ENCODE measurements at places on chromosomes 6 and 20.

- H3K4me3 ChIP-seq, result no peak overlapping the region
- H3K27ac ChIP-seq, result no peak overlapping the region
- DNase-seq, result no peak
- peaks cover 14% of the 10 kb centered on the region for H3K36me3 ChIP-seq
These were observed 119.9 kb downstream of the SULF2 start for GRCh38 chr20:47665221-47665991.

DNA sequence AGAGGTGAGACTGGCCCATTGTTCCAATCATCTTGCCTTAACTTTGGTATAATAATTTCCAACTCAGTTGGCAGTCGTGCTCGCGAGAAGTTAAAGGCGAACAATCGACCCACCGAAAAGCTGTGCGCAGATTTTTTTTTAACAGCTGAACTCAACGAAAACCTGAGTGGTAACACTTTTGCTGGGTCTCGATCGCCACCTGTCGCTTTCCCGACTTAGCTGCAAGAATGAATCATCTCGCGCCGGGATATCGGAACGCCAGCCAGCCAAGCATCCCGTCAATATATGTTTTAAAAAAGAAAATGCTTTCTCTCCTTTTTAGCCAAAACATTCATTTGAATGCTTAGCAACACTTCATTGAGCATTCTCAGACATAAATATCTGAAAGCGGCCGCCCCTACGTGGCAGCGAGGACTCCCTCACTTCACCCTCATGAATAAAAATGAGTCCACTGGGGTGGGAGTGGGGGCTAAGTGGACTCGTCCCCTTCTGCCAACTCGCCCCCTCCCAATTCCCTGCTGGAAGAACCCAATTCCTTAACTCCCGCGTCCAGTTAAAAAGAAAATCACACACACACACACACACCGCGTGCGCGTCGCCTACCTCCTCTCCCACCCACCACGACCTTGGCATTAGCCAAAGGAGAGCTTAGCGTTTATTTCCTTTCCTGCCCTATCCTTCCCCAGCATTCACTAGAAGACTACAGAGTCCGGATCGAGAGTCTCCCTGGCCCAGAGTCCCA, 1.5 kb downstream of the COL12A1 start:
- peaks cover 67% of the 10 kb centered on the region for H3K4me1 ChIP-seq
- no peaks in the 10 kb centered on the region for H3K27me3 ChIP-seq
- DNase-seq, result no peak
- H3K27ac ChIP-seq, result peak overlapping the region; percentile 99
- peak overlapping the region; percentile 95 for H3K4me3 ChIP-seq
- H3K36me3 ChIP-seq, result peaks cover 29% of the 10 kb centered on the region

DNA sequence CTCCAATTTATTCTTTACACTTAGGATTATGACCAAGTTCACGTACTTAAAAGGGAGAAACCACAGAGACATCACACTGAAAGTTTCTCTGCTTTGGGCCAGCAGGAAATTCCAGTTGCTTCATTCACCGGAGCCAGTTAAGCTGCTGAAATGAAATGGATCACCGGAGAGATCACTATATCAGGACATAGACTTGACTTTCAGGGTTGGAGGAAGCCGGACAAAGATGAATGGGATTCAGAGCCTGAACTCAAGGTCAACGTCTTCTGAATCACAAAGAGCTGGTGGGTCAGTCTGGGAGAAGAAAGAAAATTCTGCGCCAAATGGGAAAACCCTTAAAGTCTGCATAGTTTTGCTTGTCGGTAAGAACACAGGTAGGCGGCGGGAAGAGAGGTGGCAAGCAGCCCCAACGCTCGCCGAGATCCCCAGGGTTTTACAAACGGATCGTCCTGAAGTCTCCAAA, 81.9 kb upstream of the CCDC28A start:
- peak overlapping the region; percentile 93 for H3K4me3 ChIP-seq
- peaks cover 17% of the 10 kb centered on the region for H3K4me1 ChIP-seq
- H3K36me3 ChIP-seq, result no peaks in the 10 kb centered on the region

- no peak overlapping the region for H3K4me3 ChIP-seq
- no peak for DNase-seq
- H3K36me3 ChIP-seq, result no peaks in the 10 kb centered on the region
- H3K27me3 ChIP-seq, result no peaks in the 10 kb centered on the region
- peaks cover 16% of the 10 kb centered on the region for H3K4me1 ChIP-seq
These were observed 649.1 kb downstream of the EPM2A start for GRCh38 chr6:145086197-145086596.

GRCh38 chr20:57004951-57005933, 261.2 kb downstream of the BMP7 start:
- no peaks in the 10 kb centered on the region for H3K27me3 ChIP-seq
- H3K36me3 ChIP-seq, result no peaks in the 10 kb centered on the region
- H3K4me1 ChIP-seq, result peaks cover 19% of the 10 kb centered on the region
- DNase-seq, result no peak
- H3K27ac ChIP-seq, result no peak overlapping the region
- H3K4me3 ChIP-seq, result no peak overlapping the region

DNA sequence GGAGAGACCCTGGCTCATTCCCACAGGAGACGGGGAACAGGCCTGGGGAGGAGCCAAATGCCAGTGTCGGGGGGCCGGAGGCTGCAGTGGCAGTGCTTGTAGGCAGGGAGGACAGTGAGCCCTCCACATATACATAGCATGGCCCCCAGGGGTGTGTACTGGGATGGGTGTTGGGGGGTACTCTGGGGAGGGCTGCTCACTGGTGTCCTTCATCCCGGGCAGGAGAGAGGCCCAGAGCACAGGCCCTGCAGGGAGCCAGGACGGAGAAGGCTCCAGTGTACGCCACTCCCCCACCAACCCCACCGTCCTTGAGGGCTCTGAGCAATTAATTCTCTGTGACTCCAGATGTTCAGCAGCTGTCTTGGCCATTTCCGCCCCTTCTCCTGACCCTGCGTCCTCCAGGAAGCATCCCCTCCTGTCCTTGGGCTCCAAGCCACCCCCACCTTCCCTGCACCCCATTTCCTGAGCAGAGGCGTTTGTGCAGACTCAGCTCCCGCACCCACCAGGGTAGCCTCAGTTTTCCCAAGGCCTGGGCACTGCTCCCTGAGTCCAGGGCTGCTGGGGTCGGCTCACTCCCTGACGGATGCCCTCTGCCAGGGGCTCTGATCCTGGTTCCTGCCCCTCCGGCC, 3.4 kb upstream of the ABHD16B start:
- H3K27ac ChIP-seq, result no peak overlapping the region
- H3K27me3 ChIP-seq, result no peaks in the 10 kb centered on the region
- peaks cover 21% of the 10 kb centered on the region for H3K4me1 ChIP-seq
- H3K4me3 ChIP-seq, result no peak overlapping the region
- DNase-seq, result no peak
- H3K36me3 ChIP-seq, result peaks cover 2% of the 10 kb centered on the region

DNA sequence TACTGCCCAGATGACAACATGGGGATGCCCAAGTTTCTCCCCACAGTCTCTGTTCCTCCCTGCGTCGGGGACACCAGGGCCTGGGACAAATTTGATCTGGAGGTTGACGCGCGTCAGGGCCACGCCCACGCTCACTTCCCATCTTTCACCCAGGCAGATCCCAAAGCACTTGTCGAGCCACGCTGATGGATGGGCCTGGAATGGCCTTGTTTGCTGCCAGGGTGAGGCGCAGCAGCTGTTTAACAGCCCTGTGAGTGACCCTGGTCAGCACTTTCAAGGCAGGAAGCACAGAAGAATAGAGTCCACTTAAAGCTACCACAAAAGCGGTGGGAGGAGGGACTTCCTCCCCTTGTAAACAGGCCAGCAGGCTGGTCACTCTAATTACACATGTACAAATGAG, 324.7 kb upstream of the JARID2 start:
- no peak for DNase-seq
- no peak overlapping the region for H3K4me3 ChIP-seq
- H3K27ac ChIP-seq, result no peak overlapping the region
- peaks cover 1% of the 10 kb centered on the region for H3K27me3 ChIP-seq
